ENCODE measurements at places on chromosomes 4 and X.

DNA sequence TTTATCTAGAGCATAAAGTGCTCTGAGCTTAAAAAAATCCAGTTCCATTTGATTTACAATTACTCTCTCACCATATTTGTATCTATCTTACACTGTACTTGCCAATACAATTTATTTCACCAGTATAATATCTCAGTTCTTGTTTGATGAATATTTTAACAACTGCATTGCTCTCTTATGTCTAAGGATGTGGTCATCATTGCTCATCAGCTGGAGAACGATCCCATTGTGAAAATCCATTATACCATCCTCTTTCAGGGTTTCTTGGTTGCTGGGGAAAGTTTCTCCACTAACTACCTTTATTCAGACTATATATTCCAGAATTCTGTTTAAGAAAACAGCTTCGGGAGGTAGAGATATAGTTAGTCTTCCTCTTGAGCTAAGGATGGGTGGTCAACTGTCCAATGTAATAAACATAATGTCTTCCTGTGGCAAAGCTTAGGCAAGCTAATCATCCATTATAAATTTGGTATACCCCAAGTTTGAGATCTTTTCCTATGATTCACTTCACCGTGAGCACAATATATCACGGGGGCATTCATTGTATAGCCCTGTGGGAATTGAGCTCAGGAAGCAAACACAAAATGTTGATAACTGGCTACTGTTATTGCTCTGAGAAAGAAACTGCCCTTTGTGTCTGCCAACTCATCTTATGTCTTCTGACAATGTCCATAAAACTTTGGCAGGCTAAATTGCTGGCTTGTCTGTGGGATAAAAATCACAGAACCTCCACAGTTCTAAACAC is 2361.9 kb downstream of the ARAP2 start:
- peak; percentile 68 for DNase-seq

GRCh38 chrX:92213786-92214185 is 434.6 kb downstream of the PCDH11X start:
- DNase-seq: no peak

DNA sequence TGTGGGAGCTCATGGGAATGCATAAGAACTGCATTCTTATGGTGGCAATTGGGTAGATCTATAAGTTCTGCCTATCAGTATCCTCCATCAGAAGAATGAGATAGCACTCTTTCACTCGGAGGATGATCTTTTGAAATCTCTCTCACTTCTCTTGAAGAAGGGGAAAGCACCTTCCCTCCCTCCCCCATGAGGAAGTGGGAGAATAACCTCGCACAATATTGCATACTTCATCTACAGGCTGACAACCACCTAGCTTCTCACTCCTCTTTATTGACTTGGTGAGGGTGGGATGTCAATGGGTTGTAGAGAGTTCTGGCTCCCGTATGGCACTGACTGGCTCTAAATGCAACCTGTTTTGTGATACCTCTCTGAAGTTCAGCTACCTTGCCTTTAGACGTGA is 146.7 kb upstream of the SPOCK3 start:
- no peak for DNase-seq

GRCh38 chr4:20043991-20044390 is 207.7 kb upstream of the SLIT2 start:
- DNase-seq: no peak

GRCh38 chrX:27491397-27491796 is 28.3 kb upstream of the PPP4R3C start:
- DNase-seq: no peak

Measured in cardiac fibroblast (primary cell).